ENCODE measurements at places on chromosomes 11 and 22.

DNA sequence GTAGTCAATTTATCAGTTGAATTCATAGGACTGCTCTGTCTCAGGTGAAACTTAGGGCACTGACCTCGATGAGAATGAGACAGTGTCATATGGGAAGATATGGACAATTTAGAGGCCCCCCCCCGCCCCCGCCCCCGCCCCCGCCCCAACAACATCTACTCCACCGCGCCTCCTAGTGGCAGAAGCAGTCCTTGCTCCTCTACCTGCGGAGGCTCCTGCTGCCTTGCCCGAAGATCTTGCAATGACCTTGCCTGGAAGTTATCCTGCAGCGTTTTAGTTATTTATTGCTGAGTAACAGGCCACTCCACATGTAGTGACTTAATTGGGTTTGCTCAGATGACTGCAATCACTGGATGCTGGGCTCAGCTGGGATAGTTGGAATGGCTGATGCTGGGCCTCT is 15.2 kb downstream of the SERPINH1 start:
- no peak for DNase-seq

DNA sequence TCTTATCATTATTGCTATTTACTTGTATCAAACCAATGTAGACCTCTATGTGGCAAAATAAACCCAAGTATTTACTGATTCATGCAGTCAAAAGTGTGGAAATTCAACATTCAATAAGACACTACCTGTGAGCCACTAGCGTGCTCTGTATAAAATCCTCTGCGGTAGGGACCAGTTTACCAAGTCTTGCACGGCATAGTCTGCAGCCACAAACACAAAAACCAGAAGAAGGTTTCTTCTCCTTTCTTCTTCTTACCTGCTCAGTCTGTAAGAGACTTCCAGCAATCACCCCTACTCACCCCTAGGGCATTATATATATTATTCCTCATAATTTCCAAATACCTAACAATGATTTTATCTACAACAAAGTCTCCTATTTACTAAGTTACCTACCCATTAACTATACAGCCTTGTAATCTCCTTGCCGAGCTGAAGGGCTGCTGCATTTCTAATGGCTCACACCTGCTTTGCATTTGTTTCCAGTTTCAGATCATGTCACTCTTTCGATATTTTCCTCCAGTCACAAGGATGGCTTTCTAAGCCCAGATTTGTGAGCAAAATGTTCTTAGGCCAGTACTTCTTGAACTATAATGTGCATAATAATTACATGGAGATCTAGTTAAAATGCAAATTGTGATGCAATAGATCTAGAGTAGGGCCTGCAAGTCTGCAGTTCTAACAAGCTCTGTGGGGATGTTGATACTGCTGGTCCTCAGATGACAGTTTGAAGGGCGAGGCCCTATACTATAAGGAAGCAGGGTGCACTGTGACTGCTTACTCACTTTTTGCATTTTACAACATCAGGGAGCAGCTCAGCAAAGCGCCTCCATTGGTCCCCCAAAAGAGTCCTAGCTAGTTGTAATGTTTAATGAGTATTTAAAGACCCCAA is 191.9 kb upstream of the DDI1 start:
- no peak for DNase-seq

- DNase-seq: no peak
These were observed 135.7 kb downstream of the TMEM135 start for GRCh38 chr11:87173185-87174039.

DNA sequence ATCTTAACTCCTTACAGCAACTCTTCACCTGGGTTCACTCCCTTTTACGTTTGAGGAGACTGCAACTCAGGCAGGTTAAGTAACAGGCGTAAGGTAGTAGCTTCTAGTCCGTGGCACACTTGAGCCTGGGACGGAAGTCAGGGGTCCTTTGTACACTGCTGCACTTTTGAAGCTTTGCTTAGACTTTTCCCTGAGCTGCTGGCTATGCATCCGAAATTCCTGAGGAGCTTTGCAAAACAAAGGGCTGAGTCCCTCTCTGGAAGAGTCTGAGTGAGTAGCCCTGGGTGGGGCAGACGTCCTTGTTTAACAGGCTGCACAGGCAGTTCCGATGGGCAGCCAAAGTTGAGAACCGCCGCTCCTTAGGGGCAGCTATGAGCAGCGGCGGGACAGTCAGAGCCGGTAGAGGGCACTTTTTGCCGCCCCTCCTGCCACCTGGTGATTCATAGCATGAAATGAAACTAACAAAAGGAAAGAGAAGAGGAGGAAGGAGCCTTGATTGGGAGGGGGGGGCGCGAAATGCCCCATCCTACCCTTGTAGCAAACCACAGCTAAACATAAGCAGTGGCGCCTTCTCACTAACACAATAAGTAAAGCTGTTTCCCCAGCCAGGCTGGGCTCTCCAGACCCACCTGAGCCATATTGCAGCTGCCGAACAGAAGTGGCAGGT is 1.4 kb downstream of the TMEM109 start:
- DNase-seq: no peak

DNA sequence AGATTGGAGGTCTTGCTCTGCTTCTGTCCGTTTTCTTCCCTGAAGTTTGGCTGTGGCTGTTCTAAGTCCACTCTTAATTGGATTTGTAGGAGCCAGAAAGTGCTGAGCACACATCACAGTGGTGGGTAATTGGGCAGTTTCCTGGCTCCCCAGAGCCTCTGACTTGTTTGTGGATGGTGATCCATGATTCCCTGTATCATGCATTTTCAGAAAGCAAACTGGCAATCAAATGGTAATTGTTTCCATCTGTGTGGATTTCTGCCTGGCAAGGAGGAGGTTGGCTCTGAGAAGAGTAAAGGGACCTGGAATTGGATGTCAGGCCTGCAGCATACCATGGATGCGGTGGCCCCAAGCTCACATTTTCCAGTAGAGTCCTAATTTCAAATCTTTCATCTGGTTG is 49.5 kb downstream of the PPFIBP2 start:
- no peak for DNase-seq

GRCh38 chr11:29161191-29161590 is 855.6 kb downstream of the KCNA4 start:
- no peak for DNase-seq

- DNase-seq: no peak
These were observed 5.6 kb upstream of the ZBED4 start for GRCh38 chr22:49847751-49848689.

DNA sequence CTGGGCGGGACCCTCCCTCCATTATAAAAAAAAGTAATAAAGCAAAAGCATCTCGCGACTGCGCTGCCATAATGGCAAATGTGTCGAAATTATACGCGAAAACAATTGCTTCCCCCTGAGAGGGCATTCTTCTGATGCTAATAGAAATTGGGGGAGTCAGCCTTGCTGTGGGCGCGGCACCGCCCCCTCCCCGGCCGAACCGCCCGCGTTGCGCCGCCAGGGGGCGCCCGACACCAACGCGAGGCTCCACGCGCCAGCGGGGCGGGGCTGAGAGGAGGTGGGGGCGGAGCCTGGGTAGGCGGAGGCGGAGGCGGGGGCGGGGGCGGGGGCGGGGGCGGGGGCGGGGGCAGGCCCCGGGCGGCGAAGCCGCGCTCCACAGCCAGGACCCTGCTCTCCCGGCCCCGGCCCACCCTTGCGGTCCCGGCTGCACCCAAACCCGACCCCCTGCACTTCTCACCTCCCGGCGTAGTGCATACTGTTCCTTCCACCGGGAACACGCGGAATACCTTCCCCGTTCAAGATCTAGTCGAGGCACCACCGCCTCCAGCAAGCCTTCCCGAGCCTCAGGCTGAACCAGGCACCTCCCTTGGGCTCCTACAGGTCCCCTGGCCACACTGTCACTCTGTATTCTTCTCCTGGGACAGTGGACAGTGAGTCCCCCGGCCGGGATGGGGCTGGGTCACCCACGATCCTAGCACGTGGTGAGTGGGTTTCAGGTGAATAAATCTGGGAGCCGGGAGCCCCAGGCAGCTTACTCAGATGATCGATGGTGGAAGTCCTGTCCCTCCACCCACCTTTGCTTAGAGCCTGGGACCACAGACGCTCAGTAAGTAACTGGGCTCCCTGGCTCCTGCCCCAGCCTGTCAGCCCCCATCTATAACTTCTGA is 15.5 kb upstream of the UPK3A start:
- peak; percentile 53 for DNase-seq

GRCh38 chr11:121412711-121413415 is 39.3 kb upstream of the SORL1 start:
- no peak for DNase-seq

- DNase-seq: no peak
These were observed 7.3 kb downstream of the HORMAD2 start for GRCh38 chr22:30087611-30088010.

DNA sequence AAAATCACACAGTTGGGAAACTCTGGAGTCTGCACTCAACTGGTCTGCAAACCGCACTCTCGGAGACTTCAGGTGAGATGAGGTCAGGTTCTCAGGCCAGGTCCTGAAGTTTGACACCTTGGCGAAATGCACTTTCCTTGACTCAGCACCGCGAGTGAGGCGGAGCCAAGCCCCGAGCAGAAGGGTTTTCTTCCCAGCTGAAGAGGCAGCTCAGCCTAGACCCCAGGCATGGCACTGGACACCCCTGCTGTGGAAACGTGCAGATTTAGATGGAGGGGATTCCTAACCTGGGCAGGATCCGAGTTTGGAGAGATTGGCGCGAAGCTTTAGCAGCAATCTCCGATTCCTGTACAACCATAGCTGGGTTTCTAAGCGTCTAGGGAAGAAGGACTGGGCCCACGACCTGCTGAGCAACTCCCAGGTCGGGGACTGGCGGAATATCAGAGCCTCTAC is 835 bp upstream of the MYOD1 start:
- no peak for DNase-seq

DNA sequence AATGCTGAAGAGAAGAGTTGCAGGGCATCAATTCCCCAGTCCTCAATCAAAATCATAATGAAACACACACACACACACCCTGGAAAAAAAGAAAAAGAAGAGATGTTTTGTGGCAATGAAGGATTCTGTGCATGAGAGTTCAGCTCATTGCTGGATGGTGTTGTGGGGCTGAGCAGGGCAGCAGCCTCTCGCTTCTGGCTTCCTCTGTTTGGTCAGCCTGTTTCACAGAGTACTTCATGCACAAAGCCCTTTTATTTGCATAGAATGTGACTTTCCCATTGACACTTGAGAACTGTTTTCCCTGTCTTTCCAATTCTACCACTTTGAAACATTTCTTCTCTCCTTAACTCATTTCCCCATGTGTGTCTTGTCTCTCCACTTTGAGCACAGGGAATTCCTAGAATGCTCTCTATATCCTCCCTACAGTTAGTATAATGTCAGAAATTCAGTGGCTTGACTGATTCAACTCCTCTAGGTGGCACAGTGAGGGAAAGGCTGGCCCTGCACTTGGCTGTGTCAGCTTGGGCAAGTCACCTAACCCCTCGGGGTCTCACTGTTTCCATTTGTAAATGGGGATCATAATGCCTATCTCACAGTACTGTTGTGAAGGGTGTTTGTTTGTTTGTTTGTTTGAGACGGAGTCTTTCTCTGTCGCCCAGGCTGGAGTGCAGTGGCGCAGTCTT is 25.4 kb upstream of the BSX start:
- DNase-seq: no peak

- no peak for DNase-seq
These were observed 49.2 kb downstream of the STK33 start for GRCh38 chr11:8544807-8545206.

- no peak for DNase-seq
These were observed 1.6 kb downstream of the IRF7 start for GRCh38 chr11:614021-614622.

DNA sequence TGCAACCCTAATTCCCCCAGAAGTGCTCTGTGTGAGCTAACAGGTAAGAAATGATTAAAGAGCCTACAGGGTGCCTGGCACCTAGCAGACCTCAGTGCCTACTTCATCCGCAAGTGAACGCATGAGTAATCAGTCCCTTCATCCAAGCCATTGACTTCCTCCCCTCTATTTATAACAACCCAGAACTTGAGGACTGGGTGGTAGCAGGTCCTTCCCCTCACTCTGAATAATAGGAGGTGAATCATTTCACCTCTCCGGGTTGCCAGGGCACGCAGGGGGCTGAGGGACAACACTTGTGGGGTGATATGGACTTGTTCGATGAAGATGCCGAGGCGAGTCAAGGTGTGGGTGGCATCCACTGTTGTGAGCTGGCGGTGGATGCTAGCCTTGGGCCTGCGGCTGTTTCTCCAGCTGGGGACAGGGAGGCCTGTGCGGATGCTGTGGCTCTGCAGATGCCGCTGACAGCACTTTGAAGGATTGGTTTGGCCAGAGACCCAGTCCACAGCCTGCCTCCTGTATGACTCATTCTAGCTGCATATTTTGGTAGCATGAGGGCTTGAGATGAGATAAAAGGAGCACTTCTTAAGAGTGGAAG is 11.7 kb upstream of the SORL1-AS1 start:
- DNase-seq: peak; percentile 30

DNA sequence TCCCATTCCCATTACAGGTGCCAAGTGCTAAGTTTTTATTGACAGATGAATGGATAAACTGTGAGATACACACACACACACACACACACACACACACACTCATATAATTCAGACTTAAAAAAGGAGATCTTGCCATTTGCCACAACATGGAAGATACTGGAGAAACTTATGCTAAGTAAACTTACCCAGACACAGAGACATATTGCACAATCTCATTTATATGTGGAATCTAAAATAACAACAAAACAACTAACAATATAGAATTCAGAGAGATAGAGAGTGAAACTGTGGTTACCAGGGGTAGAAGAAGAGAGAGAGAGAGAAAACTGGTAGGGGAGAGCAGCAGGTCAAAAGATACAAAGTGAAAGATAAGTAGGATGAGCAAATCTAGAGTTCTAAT is 1.4 kb downstream of the MS4A6E start:
- no peak for DNase-seq

DNA sequence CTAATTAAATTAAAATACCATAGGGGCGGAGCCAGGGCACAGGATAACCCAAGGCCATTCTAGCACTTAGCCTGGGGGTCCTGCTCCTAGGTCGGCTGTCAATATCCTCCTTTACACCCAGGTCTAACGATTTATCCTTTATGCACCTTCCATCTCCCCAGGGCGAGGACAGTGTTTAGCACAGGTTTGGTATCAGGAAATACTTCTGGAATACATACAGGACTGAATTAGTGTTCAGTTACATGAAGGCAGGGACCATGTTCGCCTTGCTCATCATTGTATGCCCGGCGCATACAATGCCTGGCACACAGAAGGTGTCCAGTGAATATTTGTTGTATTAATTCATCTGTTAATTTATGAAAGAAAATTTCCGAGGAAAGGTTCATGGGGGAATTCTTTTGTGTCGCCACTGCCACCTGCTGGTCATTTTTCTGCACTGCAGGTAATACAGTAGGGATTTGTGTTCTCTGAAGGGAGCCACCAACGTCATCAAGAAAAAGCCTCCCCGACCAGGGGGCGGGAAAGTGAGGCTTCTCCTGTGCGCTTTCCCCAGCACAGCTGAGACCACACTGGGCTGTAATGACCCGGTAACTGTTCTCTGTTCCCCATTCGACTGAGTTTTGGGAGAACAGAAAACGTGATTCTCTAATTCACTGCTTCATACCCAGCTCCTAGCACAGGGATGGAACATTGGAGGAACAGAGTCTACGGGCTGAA is 68.7 kb upstream of the ASPHD2 start:
- peak; percentile 65 for DNase-seq

GRCh38 chr11:15327786-15328231 is 213.1 kb downstream of the INSC start:
- DNase-seq: peak; percentile 15
